SHP77 (cell line): ENCODE measurements at places on chromosomes 1 and 21.

- DNase-seq = peak; percentile 63
Measured at GRCh38 chr1:244100704-244101453, 49.8 kb downstream of the ZBTB18 start.

- DNase-seq = no peak
Measured at GRCh38 chr1:200654660-200655059, 15.0 kb downstream of the DDX59 start.

GRCh38 chr1:227280836-227281235 lies 37.5 kb downstream of the CDC42BPA start:
- no peak for DNase-seq

DNA sequence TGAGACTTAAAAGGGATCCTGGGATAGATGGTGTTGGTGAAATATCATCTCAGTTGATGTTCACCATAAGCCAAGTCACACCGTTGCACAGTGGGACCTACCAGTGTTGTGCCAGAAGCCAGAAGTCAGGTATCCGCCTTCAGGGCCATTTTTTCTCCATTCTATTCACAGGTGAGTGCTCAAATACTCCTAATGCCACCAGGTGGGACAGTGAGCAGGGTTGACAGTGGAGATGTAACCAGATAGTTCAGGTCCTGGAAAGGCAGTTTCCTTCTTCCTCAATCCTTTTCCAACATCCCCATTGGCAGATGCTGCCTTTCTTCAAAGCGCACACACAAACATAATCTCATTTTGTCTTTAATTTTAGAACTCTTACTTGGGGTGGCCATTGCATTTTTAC lies 11.6 kb downstream of the CD160 start:
- no peak for DNase-seq
